ENCODE measurements at places on chromosomes 3 and 15. TPM values are rescaled to one million over a fixed set of nuclear protein-coding genes. Genes with fewer than 3 reads are reported as not detected.
A peak's percentile ranks its signal among the peaks of the same experiment; 100 is the strongest.

- DNase-seq: peak; percentile 32
Observed at GRCh38 chr15:33026614-33027013, 167.9 kb downstream of the FMN1 start.

GRCh38 chr3:139309880-139310279 is 33.9 kb upstream of the MRPS22 start:
- DNase-seq: no peak

DNA sequence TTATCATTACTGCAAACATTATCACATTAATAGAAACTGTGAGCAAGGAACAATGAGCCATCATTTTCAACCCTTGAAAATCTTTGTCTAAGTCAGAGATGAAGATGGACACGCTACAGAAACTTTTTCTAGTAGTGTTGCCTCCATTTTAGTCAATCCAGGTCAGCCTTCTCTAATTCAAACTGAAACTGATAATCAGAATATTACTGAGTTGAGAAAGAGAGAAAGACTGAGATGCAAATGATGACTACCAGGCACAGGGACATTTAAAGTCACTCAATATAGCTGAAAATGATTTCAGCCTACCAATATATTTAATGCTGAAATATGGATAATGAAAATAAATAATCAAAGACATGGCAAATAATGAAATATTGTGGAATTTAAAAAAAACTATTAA is 261.4 kb downstream of the GBE1 start:
- DNase-seq: no peak

The MOBP gene
- not detected for polyA plus RNA-seq

- peak; percentile 19 for DNase-seq
Observed at GRCh38 chr3:377158-377561, 180.6 kb downstream of the CHL1 start.

GRCh38 chr3:179734497-179735281 is 81.8 kb downstream of the USP13 start:
- no peak for DNase-seq

DNA sequence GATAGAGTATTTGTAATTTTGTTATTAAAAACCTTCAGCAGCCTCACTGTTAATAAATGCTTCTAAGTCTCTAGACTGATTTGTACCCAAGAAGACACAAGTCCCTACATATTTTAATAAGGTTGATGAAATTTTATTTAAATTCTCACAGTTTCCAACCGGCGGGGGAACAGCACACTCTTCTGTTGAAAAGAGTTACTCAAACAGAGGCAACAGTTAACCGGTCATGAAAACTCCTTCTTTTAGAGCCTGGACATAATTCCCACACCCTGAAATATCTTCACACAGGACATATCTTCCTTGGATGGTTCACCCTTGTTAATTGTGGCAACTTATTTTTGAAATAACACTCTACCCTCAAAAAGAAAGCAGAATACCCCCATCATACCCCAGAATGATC is 278.8 kb downstream of the FOXP1 start:
- DNase-seq: peak; percentile 77

The APOD gene
- 0.19 TPM for polyA plus RNA-seq

GRCh38 chr3:15330031-15330596 is 2.3 kb downstream of the SH3BP5 start:
- DNase-seq: no peak

DNA sequence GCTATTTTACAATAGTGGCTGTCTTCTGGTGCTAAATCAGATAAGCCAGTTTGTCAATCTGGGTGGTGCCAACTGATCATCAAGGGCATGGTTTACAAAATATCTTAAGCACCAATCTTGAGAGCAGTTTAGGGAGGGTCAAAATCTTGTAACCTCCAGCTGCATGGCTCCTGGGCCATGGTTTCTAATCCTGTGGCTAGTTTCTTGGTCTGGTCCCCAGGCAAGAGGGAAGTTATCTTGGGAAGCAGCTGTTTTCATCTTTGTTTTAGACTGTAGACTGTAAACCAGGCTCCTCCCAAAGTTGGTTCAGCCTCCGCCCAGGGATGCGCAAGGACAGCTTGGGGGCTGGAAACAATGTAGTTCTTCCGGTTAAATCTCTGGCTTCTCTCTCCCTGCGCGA is 166.8 kb downstream of the IL1RAP start:
- no peak for DNase-seq
